NCI-H1105 treated with DMSO at 0.1 percent for 48 hours (cell line): ENCODE measurements at places on chromosomes 16 and 17.

GRCh38 chr16:85112364-85112763, at the start of gene CIBAR2:
Gene CIBAR2, minus strand, starts transcription at chr16:85112472. Its CDS starts 120 bp downstream, at chr16:85112352.
- DNase-seq, result peak; percentile 9

DNA sequence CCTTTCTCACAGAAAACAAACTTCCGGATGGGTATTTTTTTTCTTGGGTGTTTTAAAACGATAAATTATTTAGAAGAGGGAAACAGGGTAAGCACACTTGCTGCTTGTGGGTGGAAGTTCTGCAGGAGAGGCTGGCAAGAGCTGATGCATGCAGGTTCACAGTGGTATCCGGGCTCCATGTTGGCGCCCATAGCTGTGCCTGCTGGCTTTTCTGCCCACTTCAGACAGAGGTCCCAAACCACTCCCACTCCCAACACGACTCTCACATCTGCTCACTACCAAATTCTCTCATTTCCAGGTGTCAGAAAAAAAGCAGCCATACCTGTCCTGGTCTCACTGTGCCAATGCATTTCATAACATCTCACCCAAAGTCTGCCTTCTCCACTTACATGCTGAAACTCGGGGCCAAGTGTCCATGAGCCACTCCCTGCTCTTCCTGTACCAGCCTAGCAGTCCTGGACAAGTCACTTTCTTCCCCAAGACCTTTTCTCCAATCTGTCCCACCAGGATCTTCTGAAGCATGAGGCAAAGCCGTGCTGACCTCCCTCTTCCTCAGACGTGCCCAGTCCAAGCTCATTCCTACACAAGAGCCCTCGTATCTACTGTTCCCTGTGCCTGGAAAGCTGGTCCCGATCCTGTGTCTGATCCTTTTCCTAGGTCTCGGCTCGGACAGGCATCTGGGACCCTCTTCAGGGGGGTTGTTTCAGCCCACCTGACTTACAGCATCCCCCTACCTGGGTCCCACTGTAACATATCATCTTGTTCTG, 1.5 kb downstream of the CD300LF start:
- DNase-seq, result no peak

- no peak for DNase-seq
These were observed 171.8 kb upstream of the WSCD1 start for GRCh38 chr17:5898406-5898805.

GRCh38 chr17:7295230-7296180, 1.1 kb upstream of the YBX2 start:
- no peak for DNase-seq

- no peak for DNase-seq
These were observed 223.9 kb upstream of the TOX3 start for GRCh38 chr16:52770828-52771227.

- DNase-seq, result no peak
These were observed 2.2 kb upstream of the MPG start for GRCh38 chr16:75580-76501.

DNA sequence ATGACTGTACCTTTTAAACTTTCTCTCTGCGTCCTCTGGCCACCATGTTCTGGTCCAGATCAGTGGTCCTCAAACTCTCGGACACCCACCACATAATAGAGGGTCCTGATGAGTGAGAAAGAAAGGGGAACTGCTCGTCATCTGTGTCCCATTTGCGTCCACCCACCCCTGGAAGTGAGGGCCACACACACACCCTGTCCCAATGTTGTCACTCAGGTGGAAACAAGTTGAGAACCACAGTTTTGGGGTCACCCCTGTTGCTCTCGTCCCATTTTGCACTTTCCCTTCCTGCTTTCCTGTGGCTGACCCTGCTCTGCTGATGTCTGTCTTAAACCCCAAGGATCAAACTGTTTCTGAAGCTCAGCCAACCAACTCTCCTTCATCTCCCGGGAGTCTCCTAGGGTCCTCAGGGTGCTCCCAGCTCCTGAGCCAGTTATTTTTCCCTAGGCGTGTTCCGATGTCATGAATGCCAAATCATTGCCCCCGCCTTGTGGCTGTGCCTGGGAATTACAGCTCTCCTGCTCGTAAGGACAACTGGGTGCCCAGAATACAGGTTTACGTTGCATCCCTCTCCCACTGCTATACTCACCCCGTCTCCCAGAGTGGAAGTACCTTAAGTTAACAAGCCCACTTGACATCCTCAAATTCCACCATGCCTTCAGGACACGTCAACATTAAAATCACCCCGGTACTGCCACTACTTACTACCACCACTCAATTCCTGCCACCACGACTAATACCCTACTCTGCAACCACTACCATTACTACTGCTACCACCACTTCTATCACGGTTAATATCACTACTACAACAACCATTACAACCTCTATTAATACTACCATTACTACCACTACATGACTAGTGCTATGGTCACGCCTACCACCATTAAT, 26.0 kb upstream of the HNF1B start:
- peak; percentile 18 for DNase-seq

- DNase-seq, result no peak
These were observed 190.1 kb upstream of the TBX2 start for GRCh38 chr17:61209525-61209924.

DNA sequence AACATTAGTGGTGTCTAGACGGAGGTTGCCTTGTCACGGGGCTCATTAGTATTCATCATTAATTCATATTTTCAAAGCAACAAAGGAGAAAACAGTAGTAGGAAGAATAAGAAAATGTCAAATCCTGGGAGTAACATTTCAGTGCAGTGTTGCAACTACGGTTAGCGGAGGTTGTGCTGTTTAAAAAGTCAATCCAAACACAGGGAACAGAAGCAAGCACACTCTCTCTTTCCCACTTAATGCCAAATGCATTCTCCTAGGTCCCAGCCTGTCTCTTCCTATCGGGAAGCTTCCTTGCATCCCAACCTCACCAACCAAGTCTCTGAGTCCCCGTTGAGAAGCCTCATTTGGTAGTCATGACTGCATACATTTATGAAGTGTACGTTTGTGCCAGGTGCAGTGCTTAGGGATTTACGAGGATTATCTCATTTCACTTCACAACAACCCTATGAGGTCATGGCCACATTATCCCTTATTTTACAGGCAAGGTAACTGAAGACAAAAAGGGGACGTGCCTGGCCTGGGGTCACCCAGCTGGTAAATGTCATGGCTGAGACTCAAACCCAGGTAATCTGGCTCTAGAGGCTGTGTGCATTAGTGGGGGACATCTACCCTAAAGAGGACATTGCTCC, 283.6 kb upstream of the SALL1 start:
- DNase-seq, result no peak

DNA sequence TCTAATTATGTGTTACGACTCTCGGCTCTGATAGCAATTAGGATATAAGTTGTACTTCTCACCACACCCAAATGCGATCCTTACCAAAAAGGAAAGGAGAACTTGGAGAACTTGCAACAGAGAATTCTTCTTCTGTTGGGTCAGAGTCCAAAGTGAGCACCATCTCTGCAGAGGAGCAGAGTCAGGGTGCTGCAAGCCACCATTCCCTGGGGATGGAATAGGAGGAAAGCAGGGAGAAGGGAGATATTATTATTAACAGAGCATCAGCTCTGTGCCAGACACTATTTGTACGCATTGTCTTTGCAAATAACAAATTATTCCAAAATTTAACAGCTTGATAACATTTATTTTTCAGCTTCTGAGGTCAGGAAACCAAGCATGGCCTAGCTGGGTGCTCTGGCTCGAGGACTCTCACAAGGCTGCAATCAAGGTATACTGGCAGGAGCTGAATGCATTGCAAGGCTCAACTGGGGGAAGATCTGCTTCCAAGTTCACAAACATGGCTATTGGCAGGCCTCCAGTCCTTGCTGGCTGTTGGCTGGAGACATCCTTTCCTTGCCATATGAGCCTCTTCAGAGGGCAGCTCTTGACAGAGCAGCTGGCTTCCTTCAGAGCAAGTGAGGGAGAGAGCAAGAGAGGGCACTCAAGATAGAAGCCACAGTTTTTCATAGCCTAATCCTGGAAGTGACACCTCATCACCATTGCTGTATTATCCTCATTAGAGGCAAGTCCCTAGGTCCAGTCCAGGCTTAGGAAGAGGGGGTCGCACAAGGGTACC, 296.2 kb upstream of the CDH5 start:
- peak; percentile 76 for DNase-seq

GRCh38 chr16:54582631-54583250, 296.2 kb upstream of the IRX3 start:
- DNase-seq, result no peak

GRCh38 chr16:77383606-77384187, 51.1 kb downstream of the ADAMTS18 start:
- DNase-seq, result no peak
